Stimulated activated CD4-positive, alpha-beta T cell treated with anti-CD3 and anti-CD28 coated beads, Interleukin-1b, Interleukin-23, amount 100 ng/mL, for 1 hour (primary cell): ENCODE measurements at places on chromosomes 2 and 18.

- no peak for DNase-seq
These were observed 6.7 kb downstream of the GYPC start for GRCh38 chr2:126662621-126663020.

- peak; percentile 18 for DNase-seq
These were observed 29.9 kb upstream of the NT5DC4 start for GRCh38 chr2:112690853-112691401.

- DNase-seq, result no peak
These were observed 127.9 kb upstream of the PGAP1 start for GRCh38 chr2:197054437-197054836.

DNA sequence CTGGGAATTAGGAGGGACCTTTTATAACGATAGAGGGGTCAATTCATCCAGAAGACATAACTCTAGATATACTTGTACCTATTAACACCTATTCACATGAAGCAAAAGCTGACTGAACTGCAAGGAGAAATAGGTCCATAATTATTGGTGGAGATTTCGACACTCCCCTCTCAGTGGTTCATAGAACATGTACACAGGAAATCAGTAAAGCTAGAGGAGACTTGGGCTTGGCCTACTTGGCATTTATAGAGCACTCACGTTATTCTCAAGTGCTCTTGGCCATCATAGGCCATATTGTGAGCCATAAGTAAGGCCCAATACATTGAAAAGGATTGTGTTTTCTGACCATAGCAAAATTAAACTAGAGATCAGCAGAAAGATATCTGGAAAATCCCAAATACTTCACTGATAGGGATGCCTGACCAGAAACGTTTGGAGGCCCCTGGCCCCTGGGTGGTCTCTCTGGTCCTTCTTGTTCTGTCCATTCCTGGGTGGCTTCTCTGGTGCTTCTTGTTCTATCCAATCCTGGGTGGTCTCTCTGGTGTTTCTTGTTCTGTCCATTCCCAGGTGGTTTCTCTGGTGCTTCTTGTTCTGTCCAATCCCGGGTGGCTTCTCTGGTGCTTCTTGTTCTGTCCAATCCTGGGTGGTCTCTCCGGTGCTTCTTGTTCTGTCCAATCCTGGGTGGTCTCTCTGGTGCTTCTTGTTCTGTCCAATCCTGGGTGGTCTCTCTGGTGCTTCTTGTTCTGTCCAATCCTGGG lies 49.0 kb downstream of the SNED1 start:
- DNase-seq, result no peak

- DNase-seq, result no peak
These were observed 7.9 kb upstream of the KCNF1 start for GRCh38 chr2:10903861-10904210.

GRCh38 chr2:205702576-205702975 lies 20.3 kb downstream of the NRP2 start:
- DNase-seq, result no peak

DNA sequence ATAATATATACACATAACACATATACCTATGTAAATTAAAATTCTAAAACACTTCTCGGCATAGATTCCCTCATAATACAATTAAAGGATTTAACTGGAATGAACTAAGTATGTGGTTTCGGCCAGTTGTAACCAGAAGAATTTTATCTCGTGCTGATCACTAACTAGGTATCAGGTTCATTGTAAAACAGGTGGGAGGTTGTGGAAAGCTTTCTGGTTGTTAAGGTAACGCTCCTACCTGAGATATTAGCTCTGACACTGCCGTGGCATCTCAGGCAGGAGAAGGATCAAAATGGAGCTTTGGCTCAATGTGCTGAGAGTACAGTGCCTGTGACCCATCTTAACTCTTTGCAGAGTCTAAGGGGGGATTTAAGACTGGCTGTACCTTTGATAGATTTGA lies 42.5 kb downstream of the SLC9A2 start:
- DNase-seq, result no peak

DNA sequence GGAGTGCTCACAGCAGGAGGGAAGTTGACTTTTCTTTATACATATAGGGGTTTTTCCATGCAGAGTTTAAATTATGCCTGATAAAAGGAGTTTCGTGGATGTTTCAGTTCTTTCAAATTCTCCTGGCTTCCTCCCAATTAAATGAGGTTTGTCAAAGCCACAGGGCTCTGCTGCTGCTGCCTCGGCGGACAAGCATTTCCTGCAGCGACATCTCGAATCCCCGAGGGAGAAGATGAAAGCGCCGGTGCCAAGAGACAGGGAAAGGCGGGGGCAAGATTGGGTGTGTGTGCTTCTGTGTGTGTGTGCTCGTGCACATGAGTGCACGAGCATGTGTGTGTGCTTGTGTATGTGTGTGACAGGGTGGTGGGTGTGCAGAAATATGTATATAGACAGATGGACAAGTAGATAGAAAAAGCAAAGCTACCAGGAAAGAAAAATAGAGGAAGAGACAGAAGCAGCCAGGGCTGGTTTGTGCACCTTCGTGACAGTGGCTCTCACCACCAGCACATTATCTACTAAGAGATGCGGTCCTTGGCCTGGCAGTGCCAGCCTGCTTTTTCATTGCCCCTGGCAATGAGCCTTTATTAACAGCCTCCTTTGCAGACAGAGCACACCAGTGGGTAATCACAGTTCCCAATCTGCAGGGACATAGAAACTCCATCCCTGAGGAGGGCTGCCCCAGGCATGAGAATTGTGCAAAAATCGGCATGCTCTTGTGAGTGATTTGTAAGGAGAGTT lies 76.2 kb downstream of the CDK15 start:
- DNase-seq, result no peak

DNA sequence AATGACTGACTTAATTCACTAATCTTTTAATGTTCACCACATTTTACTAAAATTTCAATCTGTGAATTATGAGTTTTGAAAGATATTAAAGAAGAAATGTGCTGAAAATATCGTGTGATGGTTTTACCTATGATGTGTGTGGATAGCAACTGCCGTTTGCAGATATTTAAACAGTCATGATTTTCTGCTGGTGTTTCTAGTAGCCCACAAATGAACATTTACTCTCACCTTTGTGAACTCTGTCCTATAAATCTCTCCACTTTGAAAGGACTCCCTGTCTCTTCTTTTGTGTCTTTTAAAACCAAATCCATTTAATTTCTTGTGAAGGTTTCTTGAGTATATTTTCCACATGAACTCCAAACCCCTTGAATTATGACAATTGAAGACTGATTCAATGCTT lies 771.2 kb upstream of the SALL3 start:
- DNase-seq, result no peak

DNA sequence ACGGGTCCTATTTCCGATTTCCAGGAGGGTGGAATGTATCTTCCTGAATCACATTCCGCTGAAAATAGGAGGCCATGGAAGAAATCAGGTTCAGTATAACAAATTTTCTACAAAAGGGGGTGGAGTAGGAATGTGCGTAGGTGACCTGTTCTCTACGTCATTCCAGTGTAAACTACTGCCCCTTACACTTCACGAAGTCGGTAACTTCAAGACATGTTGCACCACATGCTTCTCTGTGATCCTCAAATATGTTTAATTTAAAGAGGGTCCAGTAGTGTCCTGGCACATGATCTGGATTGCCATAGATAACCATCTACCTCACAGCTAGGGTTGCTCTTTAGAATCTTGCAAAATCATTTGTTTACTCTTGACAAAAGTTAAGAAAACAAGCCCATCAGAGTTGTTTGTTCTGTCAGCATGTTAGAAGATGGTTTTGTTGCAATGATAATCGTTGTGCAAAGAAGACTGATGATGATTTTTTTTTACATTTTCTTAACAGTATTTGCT lies 7.5 kb upstream of the CPS1 start:
- DNase-seq, result no peak

GRCh38 chr2:105139556-105140239 lies 101.8 kb downstream of the MRPS9 start:
- no peak for DNase-seq

GRCh38 chr18:75115514-75115913 lies 93.4 kb downstream of the PTGR3 start:
- no peak for DNase-seq

DNA sequence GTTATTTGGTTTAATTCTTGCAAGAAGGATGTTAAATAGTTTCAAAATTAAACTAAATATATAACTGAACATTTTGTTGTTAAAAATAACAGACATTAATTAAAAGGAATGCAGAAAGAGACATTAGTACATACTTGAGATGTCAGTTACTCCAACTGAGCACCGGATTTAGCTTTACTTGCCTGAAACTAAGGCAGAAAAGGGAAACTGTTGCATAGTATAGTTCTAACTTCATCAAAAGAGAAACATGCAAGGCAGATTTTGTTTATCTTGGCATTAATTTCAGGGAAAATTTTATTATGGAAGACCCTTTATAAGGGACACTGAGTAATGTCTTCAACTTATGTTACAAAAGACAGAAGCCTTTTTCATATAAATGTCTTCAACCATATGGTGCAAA lies 218.3 kb downstream of the STK39 start:
- no peak for DNase-seq

- no peak for DNase-seq
These were observed 42.4 kb upstream of the IGFBP2 start for GRCh38 chr2:216590780-216591179.

GRCh38 chr2:236531996-236532395 lies 37.6 kb upstream of the ACKR3 start:
- DNase-seq, result no peak

GRCh38 chr2:215396595-215397313 lies 39.1 kb downstream of the FN1 start:
- DNase-seq, result no peak

DNA sequence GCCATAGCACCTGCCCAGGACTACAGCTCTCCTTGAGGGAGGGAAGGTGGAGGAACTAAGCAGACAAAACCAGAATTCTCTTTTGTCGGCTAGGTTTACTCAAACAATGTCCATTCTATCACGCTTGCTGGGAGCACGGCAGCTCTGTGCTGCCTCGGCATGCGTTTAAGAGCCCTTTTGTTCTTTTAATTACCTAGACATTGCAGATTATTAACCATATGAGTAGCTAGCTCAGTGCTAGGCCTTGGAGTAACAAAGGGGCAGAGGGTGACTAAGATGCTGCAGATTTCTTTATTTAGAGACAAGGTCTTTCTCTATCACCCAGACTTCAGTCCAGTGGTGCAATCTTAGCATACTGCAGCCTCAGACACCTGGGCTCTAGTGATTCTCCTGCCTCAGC lies 11.1 kb downstream of the MSGN1 start:
- DNase-seq, result no peak

- DNase-seq, result no peak
These were observed 98.8 kb upstream of the ZNF516 start for GRCh38 chr18:76593843-76594242.

- no peak for DNase-seq
These were observed 187.1 kb downstream of the NRP2 start for GRCh38 chr2:205869439-205869838.

- no peak for DNase-seq
These were observed 18.7 kb downstream of the EDAR start for GRCh38 chr2:108970369-108970768.

DNA sequence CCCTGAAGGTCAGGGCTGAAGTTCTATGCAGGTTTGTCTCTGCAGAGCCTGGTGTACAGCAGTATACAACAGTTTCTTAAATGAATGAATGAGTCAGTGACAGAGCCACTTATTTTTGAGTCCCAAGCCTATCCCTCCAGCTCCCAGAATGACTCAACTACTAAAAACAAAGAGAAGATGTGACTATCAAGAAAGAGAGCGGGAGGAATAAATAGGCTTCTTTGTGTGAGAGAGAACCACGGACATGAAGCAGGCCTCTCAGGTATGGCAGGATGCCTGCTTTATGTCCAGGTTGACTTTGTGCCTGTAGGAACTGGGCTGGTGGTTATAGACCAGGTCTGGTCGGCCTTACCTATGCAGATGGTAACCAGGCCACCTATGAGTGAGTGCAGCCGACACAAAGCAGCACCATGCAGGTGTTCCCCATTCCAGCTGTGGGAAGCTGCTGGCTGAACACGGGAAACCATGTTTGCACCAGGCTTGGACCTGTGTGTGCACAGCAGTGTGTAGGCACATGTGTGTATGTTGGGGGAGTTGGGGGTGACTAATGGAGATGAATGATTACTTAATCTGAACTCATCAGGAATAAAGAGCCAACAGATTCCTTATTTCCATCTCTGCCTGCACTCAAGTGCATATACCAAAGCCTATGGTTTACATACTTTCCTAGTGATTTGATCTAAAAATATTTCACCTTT lies 171.0 kb downstream of the OSR1 start:
- no peak for DNase-seq

GRCh38 chr2:105778080-105778607 lies 33.4 kb downstream of the NCK2 start:
- no peak for DNase-seq

DNA sequence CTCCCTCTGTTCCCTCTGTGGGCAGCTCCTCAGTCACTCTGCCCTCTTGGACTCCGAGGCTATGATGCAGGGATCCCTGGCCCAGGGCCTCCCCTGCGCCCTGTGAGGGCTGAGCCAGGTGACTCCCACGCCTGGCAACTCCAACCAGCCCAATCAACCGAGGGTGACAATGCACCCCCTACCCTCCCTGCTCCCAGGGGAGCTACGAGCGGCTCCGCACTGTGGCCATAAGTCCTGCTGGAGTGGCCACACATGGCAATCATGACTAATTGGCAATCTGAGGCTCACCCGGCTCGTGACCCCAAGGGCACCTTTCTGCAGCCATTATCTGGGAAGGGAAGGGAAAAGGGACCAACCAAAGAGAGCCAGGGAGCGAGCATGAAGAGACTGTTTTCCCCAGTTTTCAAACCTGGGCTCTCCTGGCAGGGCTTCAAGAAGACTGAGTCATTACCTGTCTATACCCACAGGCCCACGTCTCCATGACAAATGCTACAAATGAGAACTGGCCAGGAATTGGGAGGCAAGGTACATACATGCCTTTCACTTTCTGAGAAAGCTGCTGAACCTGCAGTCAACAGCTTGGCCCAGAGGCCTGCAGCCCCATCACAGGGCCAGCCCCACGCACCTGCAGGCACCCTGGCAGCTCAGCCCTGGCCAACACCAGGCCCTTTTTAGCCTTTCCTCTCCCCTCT lies 45.1 kb downstream of the RPL31 start:
- DNase-seq, result no peak

DNA sequence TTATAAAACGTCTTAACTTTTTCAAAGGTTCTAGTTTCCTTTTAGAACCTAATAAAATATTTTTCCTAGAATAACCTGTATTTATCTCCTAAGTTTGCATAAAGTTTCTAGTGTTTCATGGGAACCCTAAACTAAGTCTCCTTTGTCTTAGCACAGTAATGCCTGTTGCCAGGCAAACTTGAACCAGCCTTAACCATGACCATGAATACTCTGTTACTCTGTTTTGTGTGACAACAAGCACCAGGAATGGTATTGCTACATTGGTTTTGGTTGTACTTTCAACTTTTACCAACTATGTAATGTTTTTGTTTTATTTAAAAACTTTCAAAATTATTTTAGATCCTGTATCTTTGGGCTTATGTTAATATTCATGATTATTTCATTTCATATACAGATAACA lies 137.6 kb downstream of the CERS6 start:
- DNase-seq, result no peak
